ENCODE measurements at places on chromosomes 13 and 19.

- no peak for DNase-seq
Observed at GRCh38 chr19:4589579-4590410, 30.3 kb upstream of the SEMA6B start.

GRCh38 chr19:29690842-29691241 is 24.2 kb downstream of the C19orf12 start:
- DNase-seq = peak; percentile 56

DNA sequence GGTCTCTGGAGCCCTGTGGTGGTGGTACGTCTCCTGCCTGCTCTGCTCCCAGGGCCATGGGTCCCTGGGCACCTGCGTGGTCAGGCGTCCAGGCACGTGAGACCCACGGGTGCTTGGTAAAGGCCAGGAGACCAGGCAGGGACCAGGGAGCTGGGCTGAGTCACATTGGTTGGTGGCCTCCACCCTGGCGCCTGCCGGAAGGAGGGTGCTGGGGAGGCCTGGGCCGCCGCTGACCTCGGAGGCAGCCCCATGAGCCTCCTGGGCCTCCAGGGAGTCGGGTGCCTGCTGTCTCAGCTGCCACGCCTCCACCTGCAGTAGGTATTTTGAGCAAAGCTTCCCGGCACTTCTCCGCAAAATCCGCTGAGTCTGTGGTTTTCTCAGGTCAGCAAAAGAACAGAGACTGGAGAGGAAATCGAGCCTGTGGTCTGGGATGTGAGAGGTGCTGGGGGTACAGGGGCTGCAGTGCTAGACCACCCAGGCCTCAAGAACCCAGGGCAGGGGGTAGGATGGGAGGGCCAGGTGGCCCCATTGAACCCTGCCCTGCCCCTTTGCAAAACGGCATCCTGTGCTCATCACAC is 3.6 kb upstream of the PLK5 start:
- DNase-seq = no peak

- DNase-seq = no peak
Observed at GRCh38 chr13:89163096-89163495, 1491.9 kb downstream of the SLITRK5 start.

- DNase-seq = no peak
Observed at GRCh38 chr13:102422690-102423089, 20.8 kb upstream of the FGF14 start.

DNA sequence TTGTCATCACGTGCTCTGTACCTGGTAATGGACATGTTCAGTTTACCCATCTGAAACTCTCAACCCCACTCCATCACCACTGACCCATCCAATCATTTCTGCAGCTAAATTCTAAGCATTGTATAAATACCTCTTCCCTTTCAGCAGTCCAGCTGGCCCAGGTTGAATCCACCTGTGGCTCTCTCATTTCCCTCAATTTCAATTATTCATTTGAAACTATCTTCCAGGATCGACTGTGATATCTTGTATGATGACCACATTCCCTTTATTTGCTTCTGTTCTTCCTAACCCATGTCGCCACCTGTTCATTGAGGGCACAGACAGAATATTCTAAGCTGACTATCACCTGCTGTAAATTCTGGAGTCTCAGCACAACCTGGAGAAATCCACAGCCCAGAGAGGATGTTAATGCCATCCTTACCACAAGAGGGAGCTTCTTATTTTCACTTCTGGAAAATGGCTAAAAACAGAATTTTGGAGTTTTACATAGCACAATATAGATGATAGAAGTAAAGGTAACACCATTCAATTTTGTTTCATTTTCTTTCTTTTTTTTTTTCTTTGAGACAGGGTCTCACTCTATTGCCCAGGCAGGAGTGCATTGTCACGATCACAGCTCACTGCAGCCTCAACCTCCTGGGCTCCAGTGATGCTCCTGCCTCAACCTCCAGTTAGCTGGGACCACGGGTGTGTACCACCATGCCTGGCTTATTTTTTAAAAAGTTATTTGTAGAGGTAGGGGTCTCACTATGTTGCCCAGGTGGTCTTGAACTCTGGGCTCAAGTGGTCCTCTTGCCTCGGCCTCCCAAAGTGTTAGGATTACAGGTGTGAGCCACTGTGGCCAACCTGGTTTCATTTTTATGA is 38.6 kb downstream of the ZNF823 start:
- no peak for DNase-seq

DNA sequence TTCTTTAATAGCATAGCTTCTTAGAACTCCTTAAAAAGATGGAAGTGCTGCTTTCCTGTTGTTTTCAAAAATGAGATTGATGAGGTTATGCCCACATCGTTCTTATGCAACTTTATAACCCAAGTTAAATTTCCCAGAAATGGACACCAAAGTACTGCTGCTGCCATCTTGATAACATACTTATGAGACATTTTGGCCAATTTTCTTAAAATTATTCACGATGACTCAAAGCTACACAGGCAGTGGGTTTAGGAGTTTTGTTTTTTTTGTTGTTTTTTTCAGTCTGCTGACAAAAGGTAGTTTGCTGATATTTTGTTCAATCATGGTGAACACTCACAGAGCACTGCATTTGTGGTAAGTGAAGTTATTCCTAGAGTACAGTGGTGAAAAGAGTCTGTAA is 54.9 kb upstream of the RFC3 start:
- DNase-seq = no peak

GRCh38 chr19:7783991-7784423 is 21.0 kb downstream of the CLEC4M start:
- DNase-seq = no peak

DNA sequence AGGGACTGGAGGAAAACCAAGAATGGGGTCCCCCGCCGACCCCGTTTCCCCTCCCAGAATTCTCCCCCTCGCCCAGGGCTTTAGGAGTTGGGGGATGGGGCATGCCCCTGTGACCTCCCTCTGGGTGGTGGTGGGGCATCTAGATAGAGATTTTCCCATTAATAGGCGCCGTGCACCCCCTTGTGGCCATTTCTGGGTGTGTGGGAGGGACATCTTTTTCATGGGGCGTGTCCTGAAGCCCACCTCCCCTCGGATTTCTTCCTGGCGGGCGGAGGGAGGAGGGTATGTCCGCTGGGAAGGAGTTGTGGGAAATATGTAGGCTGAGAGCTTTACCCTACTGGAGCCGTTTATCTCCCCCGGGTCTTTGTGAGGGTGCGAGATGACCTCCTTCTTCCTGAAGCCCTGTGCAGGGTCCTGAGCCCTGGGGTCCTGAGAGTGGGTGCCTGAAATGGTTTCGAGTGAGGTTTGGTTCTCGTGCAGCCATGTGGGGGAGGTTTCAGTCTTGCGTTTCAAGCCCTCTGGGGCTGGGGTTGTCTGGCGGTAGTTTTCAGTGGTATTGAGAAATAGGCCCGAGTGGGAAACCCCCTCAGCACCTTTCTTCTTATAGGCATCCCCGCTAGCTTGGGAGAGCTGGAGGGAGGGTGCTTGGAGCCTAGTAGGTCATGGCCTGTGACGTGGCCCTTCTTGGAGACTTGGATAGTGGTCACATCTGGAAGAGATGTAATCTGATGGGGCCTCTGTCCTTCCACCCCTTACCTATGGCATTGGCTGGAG is 1.0 kb downstream of the PRMT1 start:
- DNase-seq = peak; percentile 74

GRCh38 chr13:41939398-41939797 is 21.5 kb downstream of the VWA8 start:
- DNase-seq = no peak

DNA sequence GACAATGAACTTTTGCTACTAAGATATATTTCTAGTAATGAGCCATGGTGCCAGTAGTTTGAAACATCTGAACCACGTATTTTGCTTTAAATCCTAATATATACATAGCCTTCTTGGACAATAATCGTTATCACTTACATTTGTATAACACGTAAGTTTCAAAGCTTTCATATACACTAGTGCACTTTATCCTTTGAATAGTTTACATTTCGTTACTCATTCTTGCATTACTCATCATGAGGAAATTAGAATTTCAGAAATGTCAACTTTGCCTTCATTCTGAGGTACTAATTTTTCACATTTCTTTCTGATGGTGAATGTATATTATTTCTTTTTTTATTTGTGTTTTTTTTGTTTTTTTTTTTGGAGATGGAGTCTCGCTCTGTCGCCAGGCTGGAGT is 5.8 kb downstream of the KBTBD7 start:
- DNase-seq = no peak
